CD4-positive, alpha-beta memory T cell (primary cell): ENCODE measurements at places on chromosomes 1 and 21.

GRCh38 chr1:110927484-110928075 lies 36.1 kb downstream of the LRIF1 start:
- no peak for DNase-seq

- DNase-seq, result no peak
Measured at GRCh38 chr21:38140207-38140903, 116.4 kb upstream of the KCNJ15 start.

- DNase-seq, result no peak
Measured at GRCh38 chr1:8351693-8352470, 34.0 kb downstream of the SLC45A1 start.

DNA sequence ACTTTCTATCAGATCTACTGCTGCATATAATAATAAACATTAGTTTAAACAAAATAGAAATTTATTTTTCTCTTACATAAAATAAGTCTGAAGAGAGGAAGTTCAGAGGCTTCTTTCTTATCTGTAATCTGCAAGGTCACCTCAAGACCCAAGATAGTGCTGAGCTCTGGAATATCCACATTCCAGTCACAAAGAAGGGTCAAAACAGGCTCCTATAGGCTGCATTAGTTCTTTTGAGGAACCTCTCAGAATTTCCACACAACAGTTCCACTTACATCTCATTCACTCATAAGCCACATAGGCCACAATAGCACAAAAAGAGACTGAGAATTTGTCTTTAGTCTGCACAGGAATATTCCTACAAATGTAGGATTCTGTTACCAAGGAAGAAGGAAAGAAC lies 15.4 kb downstream of the DYNLT5 start:
- DNase-seq, result no peak

DNA sequence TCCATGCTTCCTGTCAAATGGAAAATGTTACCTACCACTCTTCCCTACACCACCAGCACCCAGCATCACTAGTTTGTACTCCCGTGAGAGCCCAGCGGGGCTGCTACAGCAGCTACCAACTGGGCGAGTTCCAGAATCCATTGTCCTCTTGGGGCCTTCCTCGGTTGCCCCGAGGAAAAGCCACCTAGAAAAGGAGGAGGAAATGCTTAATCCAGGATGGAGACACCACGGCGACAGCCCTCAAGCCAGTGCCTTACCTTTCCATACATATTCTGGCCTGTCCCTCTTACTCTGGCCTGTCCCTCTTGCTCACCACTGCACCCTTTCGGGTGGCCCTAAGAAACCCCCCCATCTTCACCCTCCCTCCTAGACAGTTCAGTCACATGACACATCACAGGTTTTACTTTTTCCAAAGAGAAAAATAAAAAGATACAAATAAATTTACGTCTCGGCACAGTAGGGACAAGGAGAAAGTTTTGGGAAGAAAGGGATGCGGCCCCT lies 478 bp downstream of the RIT1 start:
- DNase-seq, result no peak

GRCh38 chr1:209931141-209931540 lies 6.9 kb upstream of the SYT14 start:
- DNase-seq, result no peak

DNA sequence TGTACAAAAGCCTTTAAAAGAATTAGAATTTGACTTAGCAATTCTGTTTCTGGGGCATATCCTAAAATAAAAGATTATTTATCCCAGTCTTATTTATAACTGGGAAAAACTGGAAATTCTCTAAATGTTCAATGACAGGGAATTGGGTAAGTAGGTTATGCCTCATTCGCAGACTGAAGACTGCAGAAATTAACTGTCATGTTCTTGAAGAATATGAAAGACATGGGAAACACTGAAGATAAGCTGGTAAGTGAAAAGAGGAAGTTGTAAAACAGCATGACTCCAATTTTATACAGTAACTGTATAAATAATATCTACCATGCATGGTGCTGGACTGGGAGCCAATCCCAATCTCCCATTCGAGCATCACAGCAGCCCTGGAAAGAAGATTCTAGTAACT lies 50.6 kb upstream of the SLC2A1 start:
- no peak for DNase-seq

DNA sequence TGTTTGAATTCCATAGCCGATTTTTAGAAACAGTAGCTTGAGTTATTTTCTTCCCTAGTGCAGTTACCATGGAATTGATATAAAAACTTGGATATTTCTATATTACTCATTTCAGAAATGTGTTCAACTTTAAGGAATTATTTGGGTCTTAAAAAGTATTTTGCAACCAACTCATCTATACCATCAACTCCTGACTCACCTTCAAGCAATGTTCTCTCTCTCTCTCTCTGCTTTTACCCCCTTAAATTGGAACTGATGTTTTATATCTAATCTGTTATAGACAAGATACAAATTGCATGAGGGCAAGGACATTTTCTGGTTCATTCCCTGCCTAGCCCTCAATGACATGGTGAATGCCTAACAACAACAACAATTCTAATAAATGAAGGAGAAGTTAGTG lies 214.7 kb upstream of the NRIP1 start:
- DNase-seq, result no peak
